ENCODE measurements at places on chromosomes 1 and 21.

DNA sequence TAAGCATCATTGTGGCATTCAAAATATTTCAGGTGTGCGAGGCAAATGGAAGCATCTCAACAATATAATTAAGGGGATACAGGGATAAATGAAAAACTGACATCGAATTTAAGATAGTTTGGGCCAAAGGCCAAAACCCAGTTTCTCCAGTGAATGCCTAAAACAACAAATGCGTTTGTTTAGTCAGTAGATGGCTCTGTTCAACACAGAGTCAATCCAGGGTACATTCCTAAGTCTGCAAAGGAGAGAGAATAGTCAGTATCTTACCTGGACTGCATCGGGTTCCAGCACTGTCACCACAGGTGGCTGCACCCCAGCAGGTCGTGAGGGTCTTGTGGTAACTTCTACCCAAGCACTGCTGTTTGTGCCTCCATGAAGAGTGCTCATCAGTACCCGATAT lies 321.1 kb downstream of the KCTD3 start:
- no peak for DNase-seq

DNA sequence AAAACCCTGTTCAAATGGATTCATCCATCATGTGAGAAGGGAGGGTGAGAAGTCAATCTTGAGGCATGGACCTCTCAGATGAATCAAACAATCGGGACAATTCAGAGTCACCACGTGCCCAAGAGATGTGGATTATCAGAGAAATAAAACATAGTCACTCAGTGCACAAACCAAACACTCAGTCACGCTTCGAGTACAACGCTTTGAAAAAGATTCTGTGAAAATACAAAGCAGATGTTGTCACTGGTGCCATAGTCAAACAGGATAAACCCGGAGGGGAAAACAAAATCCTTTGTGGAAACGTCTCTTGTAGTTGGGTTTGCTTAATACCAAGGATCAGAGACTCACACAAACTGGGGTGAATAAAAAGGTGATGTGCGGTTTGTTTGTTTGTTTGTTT lies 188.4 kb downstream of the RRAGC start:
- DNase-seq = no peak

GRCh38 chr1:54481201-54481884 lies 66.7 kb upstream of the ACOT11 start:
- DNase-seq = no peak

DNA sequence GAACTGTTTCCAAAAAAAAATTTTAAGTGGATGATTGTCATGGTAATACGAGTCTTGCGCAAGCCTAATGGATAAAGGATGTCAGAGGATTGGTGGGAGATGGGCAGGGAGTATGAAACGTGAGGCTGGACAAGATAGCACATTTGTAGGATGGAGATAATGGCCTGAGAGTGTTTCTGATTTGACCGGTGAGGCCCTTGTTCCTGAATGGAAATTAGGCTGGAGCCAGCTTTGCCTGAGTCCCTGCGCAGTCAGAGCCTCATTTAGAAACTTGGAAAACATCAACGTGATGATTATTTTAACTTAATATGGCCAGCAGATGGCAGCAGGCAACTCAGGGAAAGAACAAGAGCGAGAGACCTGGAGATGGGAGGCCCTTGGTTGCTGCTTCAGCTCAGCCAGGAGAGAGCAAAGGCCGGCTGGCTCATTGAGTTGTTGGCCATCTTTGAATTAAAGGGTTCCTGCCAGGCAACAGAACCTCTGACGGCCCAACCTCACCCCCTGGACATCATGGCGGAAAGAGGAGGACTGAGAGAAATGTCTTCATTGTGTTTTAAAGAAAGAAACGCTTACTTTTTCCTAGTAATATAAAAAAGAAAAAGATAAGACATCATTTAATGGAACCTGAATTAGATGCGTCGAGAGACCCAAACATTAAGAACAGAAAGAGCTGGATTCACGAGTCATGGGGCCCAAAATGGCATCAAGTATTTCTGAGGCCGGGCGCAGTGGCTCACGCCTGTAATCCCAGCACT lies 80.3 kb downstream of the SELENOF start:
- DNase-seq = peak; percentile 58

DNA sequence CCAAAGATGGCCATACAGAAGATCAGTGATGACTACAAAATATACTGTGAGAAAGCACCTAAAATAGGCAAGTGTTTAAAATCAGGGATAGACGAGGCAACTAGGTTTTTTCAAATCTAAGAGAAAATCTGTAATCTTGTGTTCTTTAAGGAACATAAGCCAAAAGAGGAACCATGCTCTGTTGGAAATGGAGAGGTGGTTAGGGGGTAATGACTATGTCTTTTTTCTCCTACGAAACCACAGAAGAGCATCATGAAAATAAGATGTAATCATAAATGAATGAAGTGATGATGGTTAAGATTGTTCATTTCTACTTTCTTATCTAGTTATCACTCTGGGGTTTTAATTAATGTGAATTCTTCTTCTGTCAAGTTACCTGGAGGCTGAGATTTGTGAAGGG lies 43.1 kb downstream of the RGSL1 start:
- no peak for DNase-seq

- DNase-seq = no peak
These were observed 10.5 kb downstream of the PDIK1L start for GRCh38 chr1:26121854-26122773.

GRCh38 chr1:48869116-48869893 lies 92.6 kb upstream of the BEND5 start:
- DNase-seq = no peak

- DNase-seq = no peak
These were observed 50.5 kb downstream of the DNAJC6 start for GRCh38 chr1:65359888-65360287.

DNA sequence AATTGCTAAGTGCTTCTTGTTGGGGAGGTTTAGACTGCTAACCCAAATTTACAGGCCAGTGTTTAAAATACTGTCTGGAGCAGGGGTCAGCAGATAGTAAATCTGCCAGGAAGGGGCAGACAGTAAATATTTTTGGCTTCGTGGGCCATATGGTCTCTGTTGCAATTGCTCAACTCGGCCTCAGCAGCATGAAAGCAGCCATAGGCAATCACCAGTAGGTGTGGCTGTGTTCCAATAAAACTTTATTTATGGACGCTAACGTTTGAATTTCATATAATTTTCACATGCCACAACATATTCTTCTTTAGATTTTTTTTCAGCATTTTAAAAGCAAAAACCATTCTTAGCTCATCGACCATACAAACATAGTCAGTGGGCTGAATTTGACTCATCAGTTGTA lies 172.7 kb downstream of the BRINP2 start:
- peak; percentile 39 for DNase-seq

DNA sequence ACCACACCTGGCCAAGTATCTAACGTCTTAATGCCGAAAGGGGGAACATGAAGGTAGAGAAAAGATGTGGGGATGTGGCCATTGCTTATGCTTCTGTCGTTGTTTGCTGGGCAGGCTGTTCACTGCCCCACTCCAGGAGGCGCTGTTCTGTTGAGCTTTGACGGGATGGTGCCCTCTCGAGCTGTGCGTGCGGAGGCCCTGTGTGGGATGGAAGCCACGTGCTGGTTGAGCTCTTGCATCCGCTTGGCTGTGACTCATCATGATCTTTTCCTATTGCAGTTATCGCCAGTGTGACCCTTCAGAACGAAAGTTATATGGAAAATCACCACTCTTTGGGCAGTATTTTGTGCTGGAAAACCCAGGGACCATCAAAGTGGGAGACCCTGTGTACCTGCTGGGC lies 26.3 kb downstream of the MTARC1 start:
- no peak for DNase-seq

- DNase-seq = no peak
These were observed 19.6 kb downstream of the CA6 start for GRCh38 chr1:8965121-8965820.

DNA sequence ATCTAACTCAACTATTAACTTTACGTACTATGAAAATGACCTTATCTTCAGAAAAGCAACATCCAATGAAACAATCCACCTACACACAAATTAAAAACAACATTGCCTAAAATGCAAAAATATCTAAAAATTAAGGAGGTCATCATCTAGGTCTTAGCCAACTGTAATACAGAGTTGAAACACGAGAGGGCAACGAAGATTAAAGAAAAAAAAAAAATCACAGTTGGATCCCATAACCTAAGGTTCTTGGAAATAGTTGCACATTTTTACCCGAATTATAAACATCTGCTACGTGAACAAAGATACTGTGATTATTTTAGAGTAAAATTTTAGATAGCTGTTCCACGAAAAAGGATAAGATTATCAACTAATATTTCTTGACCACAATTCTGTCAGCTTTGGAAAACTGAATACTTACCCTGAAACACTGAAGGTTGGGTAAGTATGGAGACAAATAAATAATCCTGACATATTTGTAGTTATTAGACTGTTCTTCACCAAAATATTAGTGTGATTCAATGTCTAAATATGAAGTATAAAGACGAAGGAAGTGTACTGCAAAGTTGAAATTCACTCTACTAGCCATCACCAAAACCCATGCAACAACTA lies 88.0 kb upstream of the AK4 start:
- DNase-seq = no peak

DNA sequence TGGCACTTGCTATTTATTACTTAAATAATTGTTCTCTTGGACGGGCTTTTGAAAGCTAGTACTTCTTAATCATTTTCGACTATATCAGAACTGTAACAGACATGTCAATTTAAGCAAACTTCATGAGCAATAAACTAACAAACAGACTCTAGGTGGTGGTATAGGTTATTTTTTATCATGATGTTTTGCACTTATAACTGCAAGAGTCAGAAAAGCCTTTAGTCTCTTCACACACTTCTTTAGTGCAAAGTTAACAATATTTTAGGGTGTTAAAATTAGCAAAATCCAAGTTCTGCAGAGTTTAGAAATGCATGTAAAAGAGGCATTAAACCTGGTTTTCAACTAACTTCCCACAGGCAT lies 2.2 kb downstream of the NRIP1 start:
- no peak for DNase-seq

DNA sequence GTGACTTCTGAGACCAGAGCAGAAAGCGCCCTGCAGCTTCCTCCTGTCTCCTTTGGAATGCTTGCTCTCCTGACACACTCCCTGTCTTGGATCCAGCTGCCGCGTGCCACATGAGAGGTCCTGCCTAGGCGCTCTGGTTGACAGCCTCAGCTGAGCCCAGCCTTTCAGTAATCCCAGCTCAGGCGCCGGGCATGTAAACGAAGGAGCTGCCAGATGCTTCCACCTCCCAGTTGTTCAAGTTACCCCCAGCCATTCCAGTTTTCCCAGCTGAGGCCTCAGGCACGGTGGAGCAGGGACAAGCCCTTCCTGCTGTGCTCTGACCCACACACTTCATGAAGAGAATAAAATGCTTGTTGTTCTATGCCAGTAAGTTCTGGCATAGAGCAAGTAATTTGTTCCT lies 14.3 kb upstream of the CD34 start:
- no peak for DNase-seq

- no peak for DNase-seq
These were observed 16.4 kb upstream of the C1orf159 start for GRCh38 chr1:1132042-1132950.

DNA sequence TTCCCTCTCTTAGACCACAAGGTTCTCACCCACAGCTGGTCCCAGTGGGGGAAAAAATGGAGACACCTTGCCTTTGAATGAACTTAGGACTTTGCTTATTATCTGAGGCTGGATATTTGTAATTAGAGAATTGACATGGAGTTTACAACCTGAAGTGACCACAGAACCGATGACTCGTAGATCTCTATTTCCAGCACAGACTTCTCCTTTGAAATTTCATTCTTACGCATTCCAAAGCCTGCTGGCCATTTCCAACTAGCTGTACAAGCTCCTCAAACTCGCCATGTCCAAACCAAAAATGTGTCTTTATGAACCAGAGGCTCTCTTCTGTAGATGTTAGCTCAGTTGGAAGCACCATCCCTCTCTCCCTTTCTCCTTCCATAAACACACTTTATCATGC lies 12.0 kb downstream of the RAB7B start:
- DNase-seq = no peak

DNA sequence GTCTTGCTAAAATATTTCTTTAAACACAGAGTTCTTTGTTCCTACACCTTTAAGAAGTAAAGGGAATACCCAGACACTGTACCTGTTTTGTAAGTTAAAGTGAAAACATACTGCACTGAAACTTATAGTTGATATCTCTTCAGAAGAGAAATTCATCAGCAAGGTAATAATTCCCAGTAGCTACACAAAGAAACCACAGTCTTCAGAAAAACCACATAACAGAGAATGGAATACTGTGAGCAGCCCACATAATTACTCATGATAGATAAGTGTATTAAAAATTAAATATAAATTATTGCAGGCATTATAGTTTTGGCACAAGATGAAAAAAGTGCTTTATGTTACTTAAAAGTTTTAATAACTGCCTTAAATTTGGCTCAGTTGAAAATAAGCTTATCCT lies 276.6 kb downstream of the SETD4 start:
- no peak for DNase-seq

- DNase-seq = no peak
These were observed 5.6 kb downstream of the SLC5A9 start for GRCh38 chr1:48228156-48228555.

GRCh38 chr1:226700861-226701260 lies 38.2 kb downstream of the ITPKB start:
- DNase-seq = no peak

GRCh38 chr1:175742790-175743459 lies 470 bp downstream of the TNR start:
- DNase-seq = no peak

GRCh38 chr1:64828829-64829228 lies 84.0 kb downstream of the RAVER2 start:
- no peak for DNase-seq

- DNase-seq = no peak
These were observed 114.1 kb downstream of the ZNF648 start for GRCh38 chr1:181947441-181947840.

DNA sequence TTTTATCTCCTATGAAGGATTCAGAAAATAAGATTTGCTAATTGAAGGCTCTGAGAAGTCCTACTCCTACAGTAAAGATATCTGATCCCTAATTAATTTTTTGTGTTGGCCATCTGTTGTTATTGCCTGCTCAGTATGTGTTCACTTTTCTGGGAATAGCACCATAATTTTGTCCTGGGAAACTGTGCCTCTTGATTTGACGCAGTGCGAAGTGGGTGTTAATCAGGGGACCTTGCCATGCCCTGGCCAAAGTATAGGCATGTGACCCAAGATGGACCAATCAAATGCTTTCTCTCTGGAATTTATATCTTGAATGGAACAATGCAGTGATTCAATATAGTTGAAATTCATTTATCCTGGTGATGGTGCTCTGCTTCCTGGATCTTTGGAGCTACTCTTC lies 30.4 kb upstream of the GNG12 start:
- DNase-seq = no peak

- DNase-seq = no peak
These were observed 8.9 kb upstream of the KCNN3 start for GRCh38 chr1:154879038-154879421.

- DNase-seq = no peak
These were observed 23.8 kb downstream of the WNT3A start for GRCh38 chr1:228030451-228031201.

Data from skeletal muscle cell (primary cell).